ENCODE measurements at places on chromosomes 4 and X.

GRCh38 chr4:113979148-113979904, at the start of gene ARSJ:
Gene ARSJ (minus strand): TSS chr4:113979647. CDS start chr4:113978834, 813 bp downstream.
- peaks cover 15% of the 10 kb centered on the region for H3K4me1 ChIP-seq
- no peaks in the 10 kb centered on the region for H3K36me3 ChIP-seq
- peak; percentile 28 for DNase-seq
- no peak within 1 kb of the TSS for H3K27ac ChIP-seq
- peak within 1 kb of the TSS; percentile 59 for H3K4me3 ChIP-seq
- H3K27me3 ChIP-seq: peaks cover 12% of the 10 kb centered on the region

DNA sequence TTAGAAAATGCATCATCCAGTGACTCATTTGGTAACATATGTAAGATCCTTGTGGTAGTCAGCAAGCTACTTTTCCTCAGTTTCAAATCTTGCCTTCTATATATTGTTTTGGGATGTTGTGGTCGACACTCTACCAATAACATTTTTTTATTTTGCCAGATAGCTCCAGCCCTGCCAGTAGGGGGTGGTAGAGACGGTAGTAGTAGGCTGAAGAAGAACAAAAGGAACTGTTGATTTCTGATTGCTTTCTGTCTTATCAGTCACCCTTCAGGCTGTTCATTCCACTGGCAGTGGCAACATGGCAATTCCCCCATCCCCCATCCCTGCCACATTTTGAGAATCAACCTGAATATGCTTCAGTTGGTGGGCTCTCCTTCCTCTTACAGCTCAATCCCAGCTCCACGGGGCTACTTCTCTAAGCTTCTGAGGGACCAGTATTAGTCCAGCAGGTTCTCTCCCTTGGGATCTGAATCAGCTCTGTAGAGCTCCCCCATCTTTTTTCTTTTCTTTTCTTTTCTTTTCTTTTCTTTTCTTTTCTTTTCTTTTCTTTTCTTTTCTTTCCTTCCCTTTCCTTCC, 171.5 kb upstream of the VEGFC start:
- H3K4me3 ChIP-seq: no peak overlapping the region
- no peaks in the 10 kb centered on the region for H3K4me1 ChIP-seq
- H3K27me3 ChIP-seq: no peaks in the 10 kb centered on the region
- no peaks in the 10 kb centered on the region for H3K36me3 ChIP-seq

- no peaks in the 10 kb centered on the region for H3K4me1 ChIP-seq
- H3K4me3 ChIP-seq: no peak overlapping the region
- no peaks in the 10 kb centered on the region for H3K27me3 ChIP-seq
- no peak for DNase-seq
- H3K36me3 ChIP-seq: peaks cover 8% of the 10 kb centered on the region
- no peak overlapping the region for H3K27ac ChIP-seq
Measured at GRCh38 chr4:128155231-128155855, 94.2 kb downstream of the LARP1B start.

DNA sequence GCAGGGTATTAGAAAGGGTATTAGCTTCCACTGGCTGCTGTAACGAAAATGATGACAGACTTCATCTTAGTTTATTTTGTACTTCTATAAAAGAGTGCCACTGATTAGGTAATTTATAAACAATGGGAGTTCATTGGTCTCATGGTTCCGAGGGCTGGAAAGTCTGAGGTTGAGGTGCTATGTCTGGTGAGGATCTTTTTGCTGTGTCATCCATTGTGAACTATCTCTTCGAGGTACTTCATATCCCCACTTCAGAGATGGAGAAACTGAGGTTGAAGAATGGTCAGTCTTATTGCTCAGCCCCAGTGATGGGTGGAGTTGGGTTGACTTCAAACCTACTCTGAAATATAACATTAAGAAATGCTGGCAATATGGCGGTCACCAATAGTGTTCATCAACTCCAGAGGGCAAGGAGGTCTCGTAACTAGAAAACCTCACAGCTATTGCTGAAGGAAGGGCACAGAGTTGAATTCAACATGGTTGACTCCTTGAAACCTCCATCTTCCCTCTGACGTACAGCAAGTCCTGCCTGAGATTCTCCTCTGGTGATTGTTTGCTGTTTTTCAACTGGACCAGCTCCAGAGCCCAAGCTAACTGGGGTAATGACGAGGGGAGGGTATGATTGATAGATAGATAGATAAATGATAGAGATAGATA, 53.6 kb upstream of the SHOX start:
- DNase-seq: peak; percentile 60
- H3K27me3 ChIP-seq: no peaks in the 10 kb centered on the region
- H3K4me1 ChIP-seq: no peaks in the 10 kb centered on the region
- H3K4me3 ChIP-seq: no peak overlapping the region
- no peak overlapping the region for H3K27ac ChIP-seq
- H3K36me3 ChIP-seq: no peaks in the 10 kb centered on the region

DNA sequence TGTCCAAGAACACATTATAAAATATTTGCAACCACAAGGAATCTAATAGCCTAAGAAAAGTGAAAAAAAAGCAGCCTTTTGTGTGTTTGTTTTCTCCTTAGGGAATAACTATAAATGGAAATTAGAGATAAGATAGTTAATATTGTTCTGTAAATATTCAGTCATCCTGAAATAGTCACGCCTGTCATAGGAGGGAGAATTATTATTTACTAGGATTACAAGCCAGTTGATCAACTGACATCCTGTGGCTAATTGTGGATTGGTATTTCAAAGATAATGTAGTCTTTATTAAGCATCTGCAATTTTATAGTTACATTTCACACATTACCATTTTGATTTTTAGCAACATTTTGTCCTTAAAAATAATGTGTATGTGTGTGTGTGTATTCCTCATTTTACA, 118.6 kb downstream of the CCSER1 start:
- no peaks in the 10 kb centered on the region for H3K27me3 ChIP-seq
- no peak for DNase-seq
- no peaks in the 10 kb centered on the region for H3K36me3 ChIP-seq
- H3K4me1 ChIP-seq: no peaks in the 10 kb centered on the region
- H3K27ac ChIP-seq: no peak overlapping the region

- no peak overlapping the region for H3K27ac ChIP-seq
- DNase-seq: no peak
- H3K4me3 ChIP-seq: no peak overlapping the region
- no peaks in the 10 kb centered on the region for H3K27me3 ChIP-seq
- no peaks in the 10 kb centered on the region for H3K36me3 ChIP-seq
Measured at GRCh38 chrX:39734174-39734776, 363.5 kb downstream of the BCOR start.

DNA sequence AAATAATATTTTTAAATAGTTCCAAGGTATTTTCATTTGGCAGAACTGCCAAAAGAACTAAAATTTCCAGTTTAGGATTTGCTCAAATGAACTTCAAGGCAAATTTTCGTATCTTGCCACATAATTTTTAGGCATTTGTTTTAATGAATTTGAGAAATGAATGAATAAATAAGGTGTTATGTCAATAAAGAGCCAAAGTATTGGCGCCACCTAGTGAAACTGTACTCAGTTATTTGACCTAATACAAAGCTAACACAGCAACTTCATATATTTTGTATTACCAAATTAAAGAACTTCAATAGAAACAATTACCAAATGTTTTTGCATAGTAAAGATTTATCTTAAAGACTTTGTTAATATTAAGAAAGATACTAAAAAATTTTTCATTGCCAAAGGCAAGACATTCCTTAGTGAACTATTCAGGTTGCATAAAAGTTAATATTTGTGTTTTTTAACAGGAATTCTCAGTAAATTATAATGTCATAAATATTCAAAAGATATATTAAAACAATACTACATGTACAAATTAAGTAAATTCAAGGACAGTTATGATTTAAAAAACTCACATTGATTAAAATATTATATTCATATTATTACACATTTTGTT, 50.3 kb downstream of the STPG2 start:
- H3K4me1 ChIP-seq: no peaks in the 10 kb centered on the region
- H3K4me3 ChIP-seq: no peak overlapping the region
- DNase-seq: peak; percentile 30
- H3K36me3 ChIP-seq: no peaks in the 10 kb centered on the region
- H3K27ac ChIP-seq: no peak overlapping the region

- H3K4me1 ChIP-seq: no peaks in the 10 kb centered on the region
- H3K27me3 ChIP-seq: no peaks in the 10 kb centered on the region
- H3K4me3 ChIP-seq: no peak overlapping the region
- H3K27ac ChIP-seq: no peak overlapping the region
- DNase-seq: no peak
Measured at GRCh38 chr4:164847967-164848649, 28.9 kb upstream of the APELA start.

DNA sequence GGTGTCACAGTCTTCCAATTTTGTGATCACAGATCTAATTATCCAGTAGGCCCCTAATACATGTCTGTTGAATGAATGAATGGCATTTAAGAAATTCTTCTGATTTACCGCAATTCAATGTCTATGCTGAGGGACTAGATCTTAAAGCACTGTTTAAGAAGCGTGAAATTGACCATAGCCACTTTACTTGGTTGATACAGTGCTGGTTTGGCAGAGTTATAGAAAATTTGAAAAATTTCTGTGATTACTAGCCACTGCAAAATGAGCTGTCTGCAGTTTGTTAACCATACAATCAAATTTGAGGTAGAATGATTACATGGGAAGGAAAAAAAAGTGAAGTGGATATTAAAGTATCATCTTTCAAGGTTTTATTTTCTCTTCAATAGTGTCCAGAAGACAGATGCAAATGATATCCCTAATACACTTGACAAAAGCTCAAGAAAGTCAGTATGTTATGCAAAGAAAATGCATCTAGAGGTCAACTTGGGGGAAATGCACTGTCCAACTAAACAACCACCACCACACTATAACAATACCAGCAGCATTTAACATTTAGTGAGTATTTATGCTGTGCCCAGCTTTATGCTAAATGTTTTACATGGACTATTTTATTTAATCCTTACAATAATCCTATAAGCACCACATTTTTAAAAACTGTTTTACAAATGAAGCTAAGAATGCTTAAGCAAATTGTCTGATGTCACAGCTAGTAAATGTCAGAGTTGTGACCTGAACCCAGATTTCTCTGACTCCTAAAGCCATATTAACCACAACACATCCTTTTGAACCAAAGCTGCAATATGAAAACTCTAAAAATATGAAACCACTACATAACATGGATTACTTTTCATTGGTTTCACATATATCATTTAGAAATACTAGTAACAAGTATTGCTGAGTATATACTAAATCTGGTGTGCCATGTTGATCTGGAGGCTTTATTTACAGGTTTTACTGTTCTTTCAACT, 217.9 kb upstream of the MAB21L2 start:
- no peaks in the 10 kb centered on the region for H3K27me3 ChIP-seq
- no peak overlapping the region for H3K4me3 ChIP-seq
- no peaks in the 10 kb centered on the region for H3K4me1 ChIP-seq
- H3K36me3 ChIP-seq: no peaks in the 10 kb centered on the region
- no peak for DNase-seq

DNA sequence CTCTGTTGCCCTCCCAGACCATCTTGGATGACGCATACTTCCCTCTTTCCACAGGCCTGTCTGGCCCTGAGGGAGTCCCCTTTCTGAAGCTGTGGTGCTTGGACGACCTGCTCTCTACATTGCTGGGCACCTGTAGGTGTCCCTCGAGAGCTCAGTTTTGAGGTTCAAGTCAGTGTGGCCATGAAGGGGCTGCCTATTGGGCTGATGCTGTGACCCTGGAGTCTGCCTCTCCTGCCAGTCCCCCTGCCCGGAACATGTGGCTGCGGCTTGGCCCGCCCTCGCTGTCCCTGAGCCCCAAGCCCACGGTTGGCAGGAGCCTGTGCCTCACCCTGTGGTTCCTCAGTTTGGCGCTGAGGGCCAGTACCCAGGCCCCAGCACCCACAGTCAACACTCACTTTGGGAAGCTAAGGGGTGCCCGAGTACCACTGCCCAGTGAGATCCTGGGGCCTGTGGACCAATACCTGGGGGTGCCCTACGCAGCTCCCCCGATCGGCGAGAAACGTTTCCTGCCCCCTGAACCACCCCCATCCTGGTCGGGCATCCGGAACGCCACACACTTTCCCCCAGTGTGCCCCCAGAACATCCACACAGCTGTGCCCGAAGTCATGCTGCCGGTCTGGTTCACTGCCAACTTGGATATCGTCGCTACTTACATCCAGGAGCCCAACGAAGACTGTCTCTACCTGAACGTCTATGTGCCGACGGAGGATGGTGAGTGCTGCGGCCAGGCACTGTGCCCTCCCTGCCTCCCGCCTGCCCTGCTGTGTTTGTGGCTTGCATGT, 3.0 kb downstream of the NLGN3 start:
- no peak overlapping the region for H3K27ac ChIP-seq
- H3K4me1 ChIP-seq: peaks cover 22% of the 10 kb centered on the region
- no peaks in the 10 kb centered on the region for H3K27me3 ChIP-seq
- DNase-seq: peak; percentile 45
- no peak overlapping the region for H3K4me3 ChIP-seq

DNA sequence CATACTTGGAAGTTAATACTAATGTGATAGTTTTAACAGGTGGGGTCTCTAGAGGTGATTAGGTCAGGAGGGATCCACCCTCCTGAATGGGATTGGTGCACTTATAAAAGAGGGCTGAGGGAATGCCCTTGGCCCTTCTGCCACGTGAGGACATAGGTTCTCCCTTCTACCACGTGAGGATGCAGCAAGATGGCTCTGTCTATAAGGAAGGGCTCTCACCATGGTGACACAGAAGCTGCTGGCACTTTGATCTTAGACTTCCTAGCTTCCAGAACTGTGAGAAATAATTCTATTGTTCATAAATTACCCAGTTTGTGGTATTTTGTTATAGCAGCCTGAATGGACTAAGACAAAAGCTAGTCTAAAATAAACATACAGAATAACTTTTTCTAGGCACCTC, 1.0 kb downstream of the AADAT start:
- peak; percentile 1 for DNase-seq
- no peaks in the 10 kb centered on the region for H3K27me3 ChIP-seq
- peaks cover 19% of the 10 kb centered on the region for H3K4me1 ChIP-seq
- peaks cover 10% of the 10 kb centered on the region for H3K36me3 ChIP-seq

- H3K27ac ChIP-seq: no peak overlapping the region
- H3K27me3 ChIP-seq: no peaks in the 10 kb centered on the region
- H3K36me3 ChIP-seq: no peaks in the 10 kb centered on the region
- peak; percentile 80 for DNase-seq
Measured at GRCh38 chr4:9703391-9703790, 78.0 kb upstream of the DRD5 start.

GRCh38 chr4:133320576-133321170, 171.6 kb downstream of the PCDH10 start:
- H3K4me1 ChIP-seq: no peaks in the 10 kb centered on the region
- peaks cover 3% of the 10 kb centered on the region for H3K27me3 ChIP-seq

DNA sequence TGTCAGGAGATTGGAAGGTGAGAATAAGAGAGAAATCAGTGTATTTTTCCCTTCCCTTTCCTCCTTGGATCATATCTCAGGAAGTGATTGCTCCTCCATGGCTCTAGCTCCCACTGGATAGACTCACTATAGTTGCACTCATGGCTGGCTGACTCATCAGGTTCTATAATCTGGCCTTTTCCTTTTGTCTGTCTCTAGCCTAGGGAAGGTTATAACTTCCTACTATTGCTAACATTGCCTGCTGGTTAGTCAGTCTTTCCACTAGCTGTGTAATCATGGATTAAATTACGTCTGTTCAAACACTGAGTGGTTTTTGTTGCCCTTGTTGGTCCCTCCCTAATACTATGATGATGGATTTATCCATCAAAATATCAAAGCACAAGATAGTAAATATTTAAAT, 195.5 kb upstream of the VEGFC start:
- H3K36me3 ChIP-seq: no peaks in the 10 kb centered on the region
- no peak overlapping the region for H3K4me3 ChIP-seq
- DNase-seq: no peak

- H3K27ac ChIP-seq: no peak overlapping the region
- H3K27me3 ChIP-seq: no peaks in the 10 kb centered on the region
- H3K36me3 ChIP-seq: no peaks in the 10 kb centered on the region
- DNase-seq: no peak
- no peaks in the 10 kb centered on the region for H3K4me1 ChIP-seq
Measured at GRCh38 chrX:74349387-74349786, 45.4 kb downstream of the ZCCHC13 start.
